NCI-H524 (cell line): ENCODE measurements at places on chromosomes 11 and 22.

DNA sequence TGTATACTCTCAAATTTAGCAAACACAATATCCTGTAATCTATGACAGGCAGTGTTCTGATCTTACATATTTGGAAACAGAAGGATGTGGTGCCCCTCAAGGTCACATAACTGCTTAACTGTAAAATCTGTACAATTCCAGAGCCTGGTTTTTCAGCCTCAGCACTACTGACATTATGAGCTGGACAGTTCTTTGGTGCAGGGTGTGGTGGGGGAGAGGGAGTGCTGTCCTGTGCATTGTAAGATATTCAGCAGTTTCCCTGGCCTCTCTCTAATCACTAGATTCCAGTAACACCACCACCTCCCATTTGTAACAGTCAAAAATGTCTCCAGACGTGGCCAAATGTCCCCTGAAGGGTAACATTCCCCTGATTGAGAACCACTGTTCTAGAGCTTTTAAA is 1.8 kb upstream of the OR5B21 start:
- no peak for DNase-seq

GRCh38 chr22:19715188-19715930 is 1.1 kb downstream of the SEPTIN5 start:
- DNase-seq, result no peak

GRCh38 chr11:107427569-107428180 is 29.9 kb downstream of the CWF19L2 start:
- no peak for DNase-seq

DNA sequence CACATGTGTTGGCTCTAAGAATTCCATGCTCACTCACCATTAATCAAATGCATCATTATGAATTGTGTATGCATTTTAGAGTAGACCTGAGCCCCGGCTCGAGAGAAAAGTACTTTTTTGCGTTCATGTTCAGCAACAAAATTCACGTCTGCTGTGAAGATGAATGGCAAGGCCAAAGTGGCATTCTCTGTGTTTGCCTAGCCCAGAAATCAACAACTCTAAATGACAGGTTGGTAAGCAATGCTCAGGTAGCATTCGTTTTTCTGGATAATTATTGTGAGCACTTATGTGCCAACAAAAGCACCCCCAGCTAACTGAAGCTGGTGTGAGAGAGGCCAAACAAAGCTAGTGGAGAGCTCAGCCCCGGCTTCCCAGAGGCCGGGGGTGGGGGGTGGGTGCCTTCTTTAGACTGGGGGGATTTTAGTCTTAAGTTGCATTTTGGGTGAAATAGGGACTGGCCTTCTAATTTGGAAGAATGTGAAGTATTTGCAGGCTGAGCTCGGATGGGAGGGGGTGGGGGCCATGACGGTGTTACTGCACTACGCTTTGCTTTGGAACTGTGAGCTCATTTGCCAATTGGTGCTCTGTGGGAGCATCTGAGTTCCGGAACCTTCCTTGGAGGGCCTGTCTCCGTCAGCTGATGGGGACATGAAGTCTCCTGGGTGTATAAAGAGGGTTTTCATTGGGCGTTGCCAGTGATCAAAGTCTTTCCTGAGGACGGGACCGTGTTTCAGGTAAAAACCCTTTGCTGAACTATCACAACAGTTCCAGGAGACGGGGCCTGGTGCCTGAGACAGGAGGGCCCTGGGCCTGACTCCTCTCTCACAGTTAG is 29.0 kb upstream of the ALX4 start:
- no peak for DNase-seq

DNA sequence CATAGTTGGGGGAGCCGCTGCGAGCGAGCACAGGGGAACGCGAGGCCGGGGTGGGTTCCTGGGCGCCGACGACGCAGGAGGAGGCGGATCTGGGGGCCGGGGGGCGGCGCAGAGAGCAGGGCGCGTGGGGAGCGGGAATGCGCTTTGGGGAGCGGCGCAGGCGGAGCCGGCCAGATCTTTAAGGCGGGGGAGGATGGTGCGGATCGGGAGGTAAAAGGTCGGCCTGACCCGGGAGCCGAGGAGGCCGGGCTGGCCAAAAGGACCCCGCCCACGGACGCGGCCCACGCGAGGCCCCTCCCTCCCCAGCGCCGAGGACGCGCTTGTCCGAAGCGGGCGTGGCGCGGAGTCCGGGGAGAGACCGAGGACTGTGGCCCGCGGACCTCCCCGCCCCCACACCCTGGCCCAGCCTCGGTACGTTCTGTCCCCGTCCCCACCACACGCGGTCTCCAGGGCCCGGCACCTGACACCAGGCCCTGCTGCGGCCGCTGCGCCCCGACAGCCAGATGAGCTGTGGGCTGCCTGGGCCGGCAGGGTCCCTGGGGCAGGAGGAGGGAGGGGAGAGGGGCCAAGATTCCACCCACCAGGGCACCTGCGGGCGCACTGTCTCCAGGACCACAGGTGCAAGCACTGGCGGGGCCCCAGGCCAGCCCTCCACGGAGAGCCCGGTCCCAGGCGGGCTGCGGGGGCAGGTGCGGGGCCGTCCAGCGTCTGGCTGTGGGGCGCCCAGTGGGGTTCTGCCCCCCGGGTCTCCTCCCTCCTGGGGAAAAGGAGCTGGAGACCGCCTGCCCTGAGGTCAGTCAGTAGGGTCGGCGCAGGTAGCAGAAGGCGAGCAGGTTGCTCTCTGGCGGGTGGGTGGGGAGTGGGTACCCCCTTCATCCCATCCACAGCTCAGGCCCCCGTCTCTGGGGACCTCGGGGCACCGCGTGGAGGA is 10.9 kb downstream of the PIM3 start:
- no peak for DNase-seq

DNA sequence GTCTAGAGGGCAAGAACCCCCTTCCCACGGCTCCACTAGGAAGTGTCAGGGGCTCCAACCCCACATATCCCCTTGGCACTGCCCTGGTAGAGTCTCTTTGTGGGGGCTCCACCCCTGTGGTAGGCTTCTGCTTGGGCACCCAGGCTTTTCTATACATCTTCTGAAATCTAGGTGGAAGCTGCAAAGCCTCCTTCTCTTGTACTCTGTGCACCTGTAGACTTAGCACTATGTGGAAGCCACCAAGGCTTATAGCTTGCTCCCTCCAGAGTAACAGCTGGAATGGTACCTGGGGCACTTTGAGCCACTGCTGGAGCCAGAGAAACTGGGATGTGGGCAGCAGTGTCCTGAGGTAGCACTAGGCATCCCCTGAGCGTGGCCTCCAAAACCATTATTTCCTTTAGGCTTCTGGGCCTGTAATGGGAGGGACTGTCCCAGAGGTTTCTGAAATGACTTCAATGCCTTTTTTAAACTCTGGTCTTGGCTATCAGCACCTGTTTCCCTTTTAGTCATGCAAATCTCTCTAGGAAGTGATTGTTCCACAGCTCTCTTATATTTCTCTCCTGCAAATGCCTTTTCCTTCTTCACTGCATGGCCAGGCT is 68.4 kb downstream of the TRAF6 start:
- no peak for DNase-seq

DNA sequence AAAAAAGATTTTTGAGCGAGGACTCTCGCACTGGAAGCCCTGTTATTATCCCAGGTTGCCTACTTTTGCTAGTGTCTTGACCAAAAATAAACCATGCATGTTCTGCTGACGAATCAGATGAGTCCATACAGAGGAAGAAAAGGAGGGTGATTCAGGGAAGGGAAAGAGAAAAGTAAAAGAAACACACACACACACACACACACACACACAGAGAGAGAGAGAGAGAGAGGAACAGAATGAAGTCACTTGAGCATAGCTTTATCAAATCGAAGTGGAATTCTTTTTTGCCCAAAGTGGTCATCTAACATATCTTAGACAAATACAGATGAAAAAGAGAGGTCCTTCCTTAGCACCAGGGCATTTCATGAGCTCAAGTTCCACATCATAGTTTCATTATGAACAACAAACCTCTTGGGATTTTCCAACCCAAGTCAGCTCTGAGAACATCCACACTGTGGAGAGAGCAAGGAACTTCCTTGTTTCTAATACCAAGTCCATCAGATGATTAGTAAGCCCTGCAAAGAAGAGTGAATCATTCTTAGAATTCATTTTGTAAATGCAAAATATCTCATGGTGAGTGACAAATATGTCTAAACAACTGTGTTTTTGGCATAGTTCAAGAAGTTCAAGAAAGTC is 7.7 kb upstream of the MMP12 start:
- DNase-seq, result no peak

DNA sequence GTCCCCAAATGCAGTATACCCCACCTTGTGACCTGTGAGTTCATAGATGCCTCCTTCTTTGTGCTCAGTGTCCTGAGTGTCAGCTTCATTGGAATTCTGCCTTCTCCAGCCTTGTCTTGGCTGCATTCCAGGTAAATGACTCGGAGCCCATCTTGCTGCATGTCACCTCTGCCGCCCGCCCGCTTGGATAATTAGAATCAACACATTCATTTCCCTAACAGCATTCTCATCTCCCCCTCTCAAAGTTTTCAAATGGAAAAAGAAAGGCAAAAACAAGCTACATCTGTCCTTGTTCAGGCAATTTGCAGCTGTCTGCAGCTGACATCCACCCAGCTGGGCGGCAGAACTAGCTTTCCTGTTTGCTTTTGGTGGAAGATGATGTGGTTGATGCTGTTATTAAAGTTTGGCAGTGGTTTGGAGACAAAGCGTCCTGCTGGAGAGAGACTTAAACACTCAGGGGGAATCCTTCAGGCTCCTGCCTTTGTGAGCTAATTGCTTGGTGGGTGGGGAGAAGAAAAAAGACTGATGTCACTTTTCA is 198.8 kb upstream of the SEZ6L start:
- DNase-seq, result peak; percentile 8

GRCh38 chr11:109707411-109707810 is 285.4 kb downstream of the C11orf87 start:
- no peak for DNase-seq

GRCh38 chr11:119650251-119650650 is 78.7 kb downstream of the NECTIN1 start:
- DNase-seq, result no peak

DNA sequence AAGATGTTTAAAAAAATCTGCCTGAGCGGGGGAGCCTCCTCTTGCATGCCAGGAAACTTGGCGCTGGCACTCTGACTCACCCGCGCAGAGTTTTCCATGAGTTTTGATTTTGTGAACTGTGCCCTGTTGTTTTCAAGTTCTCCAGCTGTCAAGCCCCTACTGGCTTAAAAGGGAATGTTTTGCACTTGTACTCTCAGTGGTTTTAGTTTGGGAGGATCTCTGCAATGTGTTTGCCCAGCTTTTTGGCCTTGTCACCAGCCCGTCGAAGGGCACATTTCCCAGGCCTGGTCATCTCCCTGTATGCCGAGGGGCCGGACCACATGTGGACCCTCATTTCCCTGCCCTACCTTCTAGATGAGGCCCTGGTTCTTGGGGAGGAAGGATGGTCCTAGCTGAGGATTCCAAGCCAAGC is 12.2 kb downstream of the MRGPRF start:
- DNase-seq, result no peak

- no peak for DNase-seq
Observed at GRCh38 chr11:134126217-134126822, 57.4 kb downstream of the JAM3 start.

DNA sequence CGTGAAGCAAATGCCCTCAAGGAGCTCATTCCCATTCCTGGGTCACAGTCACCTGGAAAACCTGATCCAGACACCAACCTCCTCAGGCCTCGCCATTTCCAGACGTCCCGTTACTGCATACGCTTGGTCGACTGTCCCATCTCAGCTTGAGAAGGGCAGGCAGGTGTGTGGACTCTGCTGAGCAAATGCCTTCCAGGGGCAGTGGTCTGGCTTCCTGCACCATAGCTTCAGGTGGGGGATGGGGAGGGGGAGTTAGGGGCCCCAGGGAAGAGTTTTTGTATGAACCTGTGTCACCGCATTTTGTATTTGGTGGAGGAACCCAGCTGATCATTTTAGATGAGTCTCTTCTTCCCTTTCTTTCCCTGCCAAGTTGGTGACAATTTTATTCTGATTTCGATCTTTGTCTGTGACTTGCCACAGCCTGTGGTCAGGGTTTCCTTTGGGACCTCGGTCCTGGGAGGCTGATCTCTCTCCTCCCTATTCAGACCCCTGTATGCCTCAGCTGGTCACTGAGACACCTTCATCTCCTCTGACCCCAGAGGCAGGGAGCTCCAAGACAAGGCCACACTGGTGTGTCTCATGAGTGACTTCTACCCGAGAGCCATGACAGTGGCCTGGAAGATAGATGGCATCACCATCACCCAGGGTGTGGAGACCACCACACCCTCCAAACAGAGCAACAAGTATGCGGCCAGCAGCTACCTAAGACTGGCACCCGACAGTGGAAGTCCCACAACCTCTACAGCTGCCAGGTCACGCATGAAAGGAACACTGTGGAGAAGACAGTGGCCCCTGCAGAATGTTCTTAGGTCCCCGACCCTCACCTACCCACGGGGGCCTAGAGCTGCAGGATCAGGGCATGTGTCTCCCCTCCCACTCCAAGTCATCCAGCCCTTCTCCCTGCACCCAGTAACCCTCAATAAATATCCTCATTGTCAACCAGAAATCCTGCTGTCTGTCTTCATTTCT is 22.9 kb downstream of the IGLL5 start:
- no peak for DNase-seq
